ENCODE measurements at places on chromosomes 11 and 22. TPM values are rescaled to one million over a fixed set of nuclear protein-coding genes. Genes with fewer than 3 reads are reported as not detected.

DNA sequence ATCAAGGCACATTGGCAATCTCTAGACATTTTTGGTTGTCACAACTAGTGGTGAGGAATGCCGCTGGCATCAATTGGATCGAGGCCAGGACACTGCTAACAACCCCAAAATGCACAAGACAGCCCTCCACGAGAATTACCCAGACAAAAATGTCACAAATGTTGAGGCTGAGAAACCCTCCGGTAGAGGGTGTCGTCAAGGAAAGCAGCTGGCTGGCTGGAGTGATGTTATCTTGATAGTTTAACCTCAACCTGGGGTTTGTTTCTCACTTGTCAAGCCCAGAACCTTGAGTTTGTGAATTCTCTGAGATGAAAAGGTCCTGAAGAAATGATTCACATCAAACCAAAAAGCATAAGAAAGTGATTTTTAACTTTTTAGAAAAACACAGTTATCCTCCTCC, 21.1 kb upstream of the TMPRSS13 start:
- DNase-seq: peak; percentile 59
- H3K27ac ChIP-seq: peak overlapping the region; percentile 96
- peak overlapping the region; percentile 83 for H3K4me3 ChIP-seq
- H3K4me1 ChIP-seq: peaks cover 94% of the 10 kb centered on the region
- no peaks in the 10 kb centered on the region for H3K27me3 ChIP-seq
- H3K36me3 ChIP-seq: no peaks in the 10 kb centered on the region

DNA sequence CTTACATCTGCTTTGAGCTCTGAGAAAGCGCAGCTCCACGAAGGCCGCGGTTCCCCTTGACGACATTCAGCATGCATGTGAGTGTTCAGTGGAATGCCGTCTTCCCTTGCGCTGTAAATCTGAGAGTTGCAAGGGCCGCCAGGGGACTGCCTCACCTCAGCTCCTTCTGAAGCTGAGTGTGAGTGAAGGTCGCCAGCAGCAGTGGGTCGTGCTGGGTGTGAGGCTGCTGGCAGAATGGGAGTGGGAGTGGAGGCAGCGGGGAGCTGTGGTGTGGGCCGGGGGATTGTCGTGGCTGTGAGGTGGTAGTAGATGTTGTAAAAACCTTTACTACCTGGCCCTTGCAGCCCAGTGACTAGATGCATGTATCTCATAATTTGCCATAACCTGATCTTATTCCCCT, 65.2 kb downstream of the PPP6R2 start:
- H3K27ac ChIP-seq: no peak overlapping the region
- no peaks in the 10 kb centered on the region for H3K27me3 ChIP-seq
- no peaks in the 10 kb centered on the region for H3K36me3 ChIP-seq
- no peak overlapping the region for H3K4me3 ChIP-seq
- peaks cover 11% of the 10 kb centered on the region for H3K4me1 ChIP-seq

- no peak overlapping the region for H3K27ac ChIP-seq
- H3K36me3 ChIP-seq: no peaks in the 10 kb centered on the region
- no peaks in the 10 kb centered on the region for H3K4me1 ChIP-seq
- no peak for DNase-seq
- no peak overlapping the region for H3K4me3 ChIP-seq
- peaks cover 3% of the 10 kb centered on the region for H3K27me3 ChIP-seq
Observed at GRCh38 chr11:17560281-17561110, 13.4 kb downstream of the OTOG start.

- peaks cover 57% of the 10 kb centered on the region for H3K4me1 ChIP-seq
- no peaks in the 10 kb centered on the region for H3K36me3 ChIP-seq
- H3K27me3 ChIP-seq: no peaks in the 10 kb centered on the region
Observed at GRCh38 chr11:95255251-95256145, 24.5 kb upstream of the SESN3 start.

Gene OVOL1
- not detected for total RNA-seq

Gene MPZL3
- total RNA-seq: 12.6 TPM

DNA sequence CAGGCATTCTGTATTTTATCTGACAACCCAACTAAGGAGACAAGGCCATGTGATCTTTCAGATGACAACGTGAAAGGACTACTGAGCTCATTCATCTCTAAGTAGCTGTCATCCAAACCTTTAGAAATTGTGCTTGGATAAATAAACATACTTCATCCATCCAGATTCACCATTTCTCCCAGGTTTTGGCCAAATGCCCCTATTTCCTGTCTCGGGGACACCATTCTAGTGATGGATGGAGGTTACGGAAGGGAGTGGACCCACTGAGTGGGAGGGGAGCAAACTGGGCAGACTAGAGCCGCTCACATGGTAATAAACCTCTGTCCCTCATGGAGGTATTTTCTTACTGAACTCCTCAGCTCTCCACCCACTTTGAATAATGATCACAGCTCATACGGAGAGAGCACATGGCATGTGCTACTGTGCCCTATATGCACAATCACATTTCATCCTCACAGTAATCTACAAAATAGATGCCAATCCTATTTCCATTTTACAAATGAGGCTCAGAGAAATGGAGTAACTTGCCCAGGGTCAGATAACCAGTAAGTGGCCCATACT, 114.4 kb downstream of the SLC1A2 start:
- H3K27me3 ChIP-seq: no peaks in the 10 kb centered on the region
- H3K36me3 ChIP-seq: no peaks in the 10 kb centered on the region
- peak overlapping the region; percentile 94 for H3K27ac ChIP-seq
- DNase-seq: no peak
- peak overlapping the region; percentile 68 for H3K4me3 ChIP-seq

DNA sequence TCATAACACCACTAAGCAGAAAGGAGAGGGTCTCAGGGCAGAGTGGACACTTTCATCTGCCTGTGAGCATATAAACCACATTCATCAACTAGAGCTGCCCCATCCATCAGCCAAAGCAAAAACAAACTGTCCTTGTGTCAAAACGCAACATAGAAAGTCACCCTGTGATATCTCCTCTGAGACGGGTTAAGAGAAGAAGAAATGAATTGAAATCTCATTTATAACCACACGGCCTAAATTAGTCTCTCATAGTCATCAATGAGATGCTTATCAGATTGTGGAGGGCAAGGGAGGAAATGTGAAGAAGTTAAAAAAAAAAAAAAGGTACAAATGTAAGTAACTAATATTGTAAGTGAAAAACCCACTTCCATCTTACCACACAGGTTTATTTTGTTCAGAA, 75.7 kb downstream of the SIK3 start:
- peak overlapping the region; percentile 58 for H3K4me3 ChIP-seq
- peaks cover 74% of the 10 kb centered on the region for H3K4me1 ChIP-seq
- no peaks in the 10 kb centered on the region for H3K27me3 ChIP-seq
- H3K27ac ChIP-seq: peak overlapping the region; percentile 8

Gene HOATZ
- not detected for total RNA-seq

GRCh38 chr22:39287076-39287725, 32.2 kb downstream of the RPL3 start:
- H3K36me3 ChIP-seq: no peaks in the 10 kb centered on the region
- no peaks in the 10 kb centered on the region for H3K4me1 ChIP-seq
- DNase-seq: no peak
- H3K4me3 ChIP-seq: no peak overlapping the region
- no peaks in the 10 kb centered on the region for H3K27me3 ChIP-seq
- H3K27ac ChIP-seq: no peak overlapping the region

DNA sequence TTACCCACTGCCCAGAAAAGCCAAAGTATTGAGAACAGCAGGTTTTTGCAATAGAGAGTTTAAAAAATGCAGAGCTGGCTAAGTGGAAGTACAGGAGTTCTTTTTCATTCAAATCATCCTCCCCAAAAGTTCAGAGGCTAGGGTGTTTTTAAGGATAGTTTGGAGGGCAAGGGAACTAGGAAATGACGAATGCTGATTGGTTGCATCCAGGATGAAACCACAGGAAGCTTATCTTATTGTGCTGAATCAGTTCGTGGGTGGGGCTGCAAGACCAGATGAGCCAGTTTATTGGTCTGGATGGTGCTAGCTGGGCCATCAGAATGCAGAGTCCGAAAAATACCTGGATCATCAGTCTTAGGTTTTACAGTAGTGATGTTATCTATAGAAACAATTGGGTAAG, 1427.1 kb downstream of the LRRC4C start:
- H3K4me1 ChIP-seq: no peaks in the 10 kb centered on the region
- no peaks in the 10 kb centered on the region for H3K27me3 ChIP-seq
- H3K4me3 ChIP-seq: no peak overlapping the region
- no peak for DNase-seq

Gene NLRX1
- total RNA-seq: 10.3 TPM

GRCh38 chr22:44369916-44370801, 57.4 kb upstream of the SHISAL1 start:
- no peak overlapping the region for H3K27ac ChIP-seq
- no peak for DNase-seq
- no peak overlapping the region for H3K4me3 ChIP-seq
- peaks cover 2% of the 10 kb centered on the region for H3K27me3 ChIP-seq

GRCh38 chr11:68682531-68682961, 1.8 kb upstream of the GAL start:
- H3K27ac ChIP-seq: no peak overlapping the region
- no peak for DNase-seq
- H3K36me3 ChIP-seq: peaks cover 2% of the 10 kb centered on the region

DNA sequence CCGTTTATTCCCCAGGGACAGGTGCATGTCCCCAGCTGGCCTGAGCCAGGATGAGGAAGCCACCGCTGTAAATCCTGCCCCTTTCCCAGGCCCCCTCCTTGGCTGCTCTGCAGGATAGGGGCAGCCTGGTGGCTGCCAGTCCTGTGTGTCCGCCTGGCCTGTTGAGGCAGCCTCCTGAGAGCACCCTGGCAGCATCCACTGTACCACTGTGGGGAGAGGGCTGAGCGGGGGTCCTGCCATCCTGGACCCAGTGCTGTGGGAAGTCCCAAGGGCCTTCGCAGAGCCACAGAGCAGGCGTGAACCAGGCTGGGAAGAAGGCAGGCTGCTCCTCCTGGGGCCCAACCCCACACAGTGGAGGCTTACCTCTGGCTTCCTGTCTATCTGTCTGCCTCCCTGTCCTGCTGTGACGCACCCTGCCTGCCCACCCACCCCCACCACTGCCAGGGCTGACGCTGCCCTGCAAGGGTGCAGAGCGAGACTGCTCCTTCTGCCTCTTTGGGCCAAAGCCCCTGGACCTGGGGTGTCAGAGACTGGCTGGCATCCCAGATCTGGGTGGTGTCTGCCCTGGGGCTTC, 8.4 kb downstream of the KCTD17 start:
- H3K4me3 ChIP-seq: no peak overlapping the region
- H3K27ac ChIP-seq: no peak overlapping the region
- DNase-seq: no peak
- peaks cover 4% of the 10 kb centered on the region for H3K36me3 ChIP-seq
- no peaks in the 10 kb centered on the region for H3K27me3 ChIP-seq
- H3K4me1 ChIP-seq: peaks cover 13% of the 10 kb centered on the region

Gene MUC5B
- not detected for total RNA-seq

Gene SHISAL1
- total RNA-seq: not detected
